ENCODE measurements at places on chromosomes 11 and 22.

DNA sequence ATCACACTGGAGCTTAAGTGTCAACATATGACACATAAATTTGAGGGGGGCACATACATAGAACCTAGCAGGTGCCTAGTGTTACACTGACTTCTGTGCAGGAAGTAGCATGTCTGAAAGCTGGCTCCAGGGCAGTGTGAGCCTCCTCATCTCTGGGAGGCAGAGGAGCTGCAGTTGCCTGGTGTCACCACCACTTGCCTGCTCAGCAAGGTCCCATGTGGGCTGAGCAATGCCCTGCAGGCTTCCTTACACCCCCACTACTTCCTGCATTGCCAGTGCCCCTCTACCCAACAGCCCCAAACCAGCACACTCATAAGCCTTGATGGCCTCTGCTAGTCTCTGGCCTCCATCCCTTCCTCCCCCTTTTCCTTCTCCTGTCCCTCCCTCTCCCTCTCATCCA, 165.8 kb downstream of the BUD13 start:
- peak; percentile 60 for DNase-seq

DNA sequence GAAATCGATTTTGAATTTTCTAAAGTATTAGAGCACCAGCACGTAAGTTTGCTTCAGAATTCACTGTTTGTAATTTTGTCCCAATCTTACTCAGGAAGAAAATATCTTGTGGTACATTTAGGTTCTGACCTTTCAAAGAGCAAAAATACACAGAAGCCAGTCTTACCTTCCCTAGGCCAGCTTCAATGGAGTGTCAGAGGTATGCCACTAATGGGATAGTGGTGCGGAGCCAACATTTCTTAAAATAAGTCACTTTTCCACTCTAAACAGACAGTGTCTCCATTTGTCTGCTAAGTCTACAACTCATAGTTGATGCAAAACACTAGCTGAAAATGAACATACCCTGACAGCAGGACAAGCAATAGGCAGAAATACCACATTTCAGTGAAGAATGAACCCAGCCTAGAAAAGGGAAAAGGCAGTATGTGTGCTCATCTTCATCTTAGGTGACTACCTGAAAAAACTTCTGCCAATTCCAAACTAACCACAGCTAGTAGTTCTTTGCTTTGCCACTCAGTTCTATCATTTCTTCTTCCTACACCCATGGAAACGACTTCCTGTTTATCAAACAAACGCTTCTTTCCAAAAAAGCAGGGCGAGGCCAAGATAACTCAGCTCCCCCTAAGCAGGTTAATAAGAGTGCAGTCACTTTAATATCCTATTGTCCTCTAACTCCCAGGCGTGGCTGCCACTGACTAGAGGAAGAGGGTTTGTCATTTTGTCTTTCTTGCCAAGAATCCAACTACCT, 94.0 kb upstream of the APOA1 start:
- DNase-seq, result no peak

- DNase-seq, result no peak
Measured at GRCh38 chr11:32462011-32462690, 26.8 kb upstream of the WT1 start.

- no peak for DNase-seq
Measured at GRCh38 chr11:102911758-102912481, 37.1 kb upstream of the MMP12 start.

DNA sequence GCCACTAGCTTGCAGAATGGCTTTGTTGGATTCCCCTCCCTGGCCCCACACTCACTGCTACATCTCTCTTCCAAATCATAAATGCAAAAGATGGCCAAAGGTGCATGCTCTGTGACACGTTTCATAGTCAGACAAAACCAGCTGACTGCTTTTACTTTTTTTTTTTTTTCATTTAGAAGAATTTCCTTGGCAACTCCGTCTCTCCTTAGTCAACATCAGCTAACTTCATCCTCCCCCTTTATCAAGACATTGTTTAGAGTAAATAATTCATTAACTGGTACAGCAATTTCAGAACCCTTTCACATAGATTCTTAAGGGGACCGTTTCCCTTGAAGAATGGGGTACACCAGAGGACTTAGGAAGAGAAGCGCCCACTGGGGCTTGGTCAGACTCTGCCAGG, 16.0 kb downstream of the KCNQ1OT1 start:
- no peak for DNase-seq

GRCh38 chr11:78446210-78446609, 28.6 kb upstream of the GAB2 start:
- DNase-seq, result no peak

- DNase-seq, result no peak
Measured at GRCh38 chr11:2208691-2209369, 37.2 kb upstream of the TH start.

- DNase-seq, result peak; percentile 27
Measured at GRCh38 chr11:121766991-121767390, 314.2 kb upstream of the SORL1-AS1 start.

DNA sequence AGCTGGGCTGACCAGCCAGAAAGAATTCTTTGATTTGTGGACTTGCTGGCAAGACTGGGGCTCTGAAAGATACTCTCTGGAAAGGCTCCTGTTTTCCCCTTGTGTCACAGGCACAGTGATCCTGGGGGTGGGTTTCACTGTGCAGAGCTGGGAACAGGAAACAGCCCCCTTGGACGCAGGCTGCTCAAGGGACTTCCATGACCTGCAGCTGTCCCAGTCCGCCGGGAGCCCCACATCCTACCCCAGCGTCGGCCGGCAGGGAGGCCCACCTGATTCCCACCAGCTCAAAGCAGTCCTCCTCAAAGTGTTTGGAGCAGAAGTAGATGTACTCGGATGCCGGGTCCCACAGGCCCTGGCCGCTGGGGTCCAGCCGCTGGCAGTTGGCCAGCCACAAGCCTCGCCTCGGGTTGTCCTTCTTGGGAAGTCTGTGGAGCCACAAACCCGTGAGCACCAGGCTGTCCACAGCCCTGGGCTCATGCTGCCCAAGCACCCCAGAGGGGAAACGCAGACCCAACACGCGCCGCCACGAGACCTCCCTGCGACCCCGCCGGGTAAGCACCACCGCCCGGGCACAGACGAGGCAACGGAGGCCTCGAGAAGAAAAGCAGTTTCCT, 824 bp downstream of the THAP7 start:
- DNase-seq, result peak; percentile 27

- no peak for DNase-seq
Measured at GRCh38 chr22:44042249-44043218, 18.4 kb downstream of the PARVB start.

- DNase-seq, result no peak
Measured at GRCh38 chr11:2217211-2218030, 45.8 kb upstream of the TH start.

- no peak for DNase-seq
Measured at GRCh38 chr11:120363436-120363835, 27.2 kb downstream of the ARHGEF12 start.

GRCh38 chr22:23243859-23244689, 63.8 kb downstream of the BCR start:
- no peak for DNase-seq

- DNase-seq, result no peak
Measured at GRCh38 chr22:39616051-39616450, 45.5 kb downstream of the CACNA1I start.

DNA sequence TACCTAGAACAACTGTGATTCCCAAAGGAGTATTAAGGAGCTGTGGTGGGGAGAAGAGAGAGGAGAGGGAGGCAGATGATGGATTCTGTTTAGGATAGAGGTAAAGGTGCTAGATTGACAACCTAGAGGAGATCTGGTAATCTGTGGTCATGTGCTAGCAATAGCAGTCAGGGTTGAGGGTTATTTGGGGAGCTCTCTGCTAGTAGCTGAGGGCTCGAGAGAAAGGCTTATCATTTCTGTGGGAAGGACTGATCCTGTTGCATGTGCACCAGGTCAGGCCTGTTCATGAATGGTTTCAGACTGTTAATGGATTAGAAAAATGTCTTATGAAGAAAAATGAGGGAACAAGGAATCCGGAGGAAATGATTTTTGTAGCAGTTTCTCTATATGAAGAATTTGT, 63.2 kb downstream of the MTMR3 start:
- peak; percentile 22 for DNase-seq

DNA sequence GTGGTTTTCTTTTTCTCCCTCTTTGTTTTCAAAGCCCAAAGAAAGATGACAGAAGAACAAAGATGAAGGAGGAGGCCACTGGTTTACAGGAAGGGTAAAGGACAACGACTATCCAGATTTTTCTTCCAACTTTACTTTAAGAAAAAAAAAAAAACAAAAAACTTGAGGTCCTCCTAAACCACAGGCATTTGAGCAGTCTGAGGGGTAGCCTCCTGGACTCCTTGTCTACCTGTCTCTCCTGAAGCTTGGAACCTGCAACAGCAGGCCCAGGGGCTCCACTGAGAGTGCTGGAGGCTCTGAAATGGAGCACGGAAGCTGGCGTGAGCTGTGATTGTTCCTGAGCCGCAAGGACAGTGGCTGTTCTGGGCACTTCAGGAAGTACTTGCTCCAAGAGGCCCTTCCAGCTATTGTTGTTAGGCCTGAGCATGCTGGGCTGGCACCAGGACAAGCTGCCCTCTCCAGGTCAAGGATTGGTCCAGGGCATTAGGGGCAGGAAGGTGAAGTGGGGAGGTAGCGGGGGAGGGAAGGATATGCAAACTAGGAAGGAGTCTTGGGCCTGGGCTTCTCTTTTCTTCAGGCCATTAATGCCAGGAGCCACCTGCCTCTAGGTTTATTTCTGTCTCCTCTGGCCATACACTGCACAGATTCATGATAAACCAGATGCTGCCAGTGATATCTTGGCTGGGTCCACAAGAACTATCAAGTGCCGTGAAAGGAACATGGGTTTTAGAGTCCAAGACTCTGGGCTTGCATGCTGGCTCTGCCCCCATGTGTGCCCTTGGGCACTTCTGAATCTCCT, 147.3 kb downstream of the CCDC34 start:
- peak; percentile 79 for DNase-seq

- DNase-seq, result no peak
Measured at GRCh38 chr11:100316952-100317351, 370.1 kb upstream of the ARHGAP42 start.

DNA sequence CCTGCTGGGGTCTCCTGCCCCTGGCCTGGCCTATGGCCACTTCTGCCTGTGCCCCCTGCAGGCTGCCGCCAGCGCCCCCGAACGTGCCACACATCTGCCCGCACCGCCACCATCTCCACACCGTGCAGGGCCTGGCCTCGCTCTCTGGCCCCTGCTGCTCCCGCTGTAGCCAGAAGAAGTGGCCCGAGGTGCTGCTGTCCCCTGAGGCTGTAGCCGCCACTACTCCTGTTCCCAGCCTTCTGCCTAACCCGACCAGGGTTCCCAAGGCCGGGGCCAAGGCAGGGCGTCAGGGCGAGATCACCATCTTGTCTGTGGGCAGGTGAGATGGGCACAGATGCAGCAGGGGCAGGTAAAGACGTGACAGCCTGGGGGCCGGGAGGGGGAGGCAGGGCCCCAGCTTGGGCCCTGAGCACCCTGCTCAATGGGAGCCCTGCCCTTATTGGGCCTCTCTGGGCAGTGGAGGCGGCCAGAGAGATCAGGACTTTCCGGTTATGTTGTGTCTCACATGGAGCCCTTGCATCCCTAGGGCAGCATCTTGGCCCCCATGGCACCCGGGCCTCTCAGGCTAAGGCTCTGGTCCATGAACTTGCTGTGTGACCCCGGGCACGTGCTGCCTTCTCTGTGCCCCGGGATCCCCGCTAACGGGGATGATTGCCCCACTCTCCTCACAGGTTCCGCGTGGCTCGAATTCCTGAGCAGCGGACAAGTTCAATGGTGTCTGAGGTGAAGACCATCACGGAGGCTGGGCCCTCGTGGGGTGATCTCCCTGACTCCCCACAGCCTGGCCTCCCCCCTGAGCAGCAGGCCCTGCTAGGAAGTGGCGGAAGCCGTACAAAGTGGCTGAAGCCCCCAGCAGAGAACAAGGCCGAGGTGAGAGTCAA, 18.5 kb downstream of the RELT start:
- DNase-seq, result no peak

DNA sequence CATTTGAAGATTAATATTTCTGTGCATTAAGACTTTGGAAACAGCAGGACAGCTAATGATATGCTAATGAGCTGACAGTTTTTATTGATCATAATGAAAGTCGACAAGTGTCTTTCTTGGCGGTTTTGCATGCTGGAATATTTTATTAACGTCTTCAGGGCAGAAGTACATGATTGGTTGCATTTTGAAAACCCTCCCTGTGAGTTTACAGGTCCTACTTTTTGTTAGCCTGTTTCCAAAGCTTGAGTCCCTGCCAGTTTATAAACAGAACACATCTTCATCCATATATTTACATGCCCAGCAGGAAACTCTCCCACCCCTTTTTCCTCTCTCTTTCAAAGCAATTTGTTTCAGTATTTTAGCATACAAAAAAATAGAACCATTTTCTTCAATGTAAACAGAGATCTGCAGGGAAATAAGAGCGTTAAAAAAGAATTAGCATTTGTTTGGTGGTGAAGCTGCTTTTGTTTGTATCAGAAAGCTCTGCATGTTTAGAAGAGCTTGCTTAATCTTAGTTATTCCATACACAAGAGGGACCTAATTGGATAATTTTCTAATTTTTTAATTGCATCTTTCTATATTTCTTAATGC, 243.6 kb downstream of the NELL1 start:
- DNase-seq, result no peak

DNA sequence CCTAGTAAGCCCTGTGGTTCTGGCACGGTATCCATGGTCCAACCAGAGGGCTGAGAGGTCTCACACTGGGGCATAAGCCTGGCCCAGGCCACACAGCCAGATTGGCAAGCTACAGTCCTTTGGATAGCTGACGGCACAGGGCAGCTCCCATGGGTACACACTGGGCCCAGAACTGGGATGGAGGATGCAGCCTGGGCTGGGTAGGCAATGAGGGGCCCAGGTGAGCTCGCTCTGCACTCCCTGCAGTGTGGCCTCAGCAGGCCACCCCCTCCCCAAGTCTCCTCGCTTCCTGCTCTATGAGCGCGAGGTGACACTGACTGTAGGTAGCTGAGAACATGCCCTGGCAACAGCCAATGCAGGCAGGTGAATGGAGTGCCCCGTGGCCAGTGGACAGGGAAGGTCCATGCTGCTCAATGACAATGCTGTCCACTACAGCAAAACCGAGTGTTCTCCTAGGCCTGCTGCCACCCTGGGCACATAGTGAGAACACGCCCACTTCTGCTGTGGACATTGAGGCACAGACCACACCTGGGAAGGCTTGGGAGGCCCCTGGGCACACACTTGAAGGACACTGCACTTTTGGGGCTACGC, 3.8 kb downstream of the ARVCF start:
- DNase-seq, result no peak

DNA sequence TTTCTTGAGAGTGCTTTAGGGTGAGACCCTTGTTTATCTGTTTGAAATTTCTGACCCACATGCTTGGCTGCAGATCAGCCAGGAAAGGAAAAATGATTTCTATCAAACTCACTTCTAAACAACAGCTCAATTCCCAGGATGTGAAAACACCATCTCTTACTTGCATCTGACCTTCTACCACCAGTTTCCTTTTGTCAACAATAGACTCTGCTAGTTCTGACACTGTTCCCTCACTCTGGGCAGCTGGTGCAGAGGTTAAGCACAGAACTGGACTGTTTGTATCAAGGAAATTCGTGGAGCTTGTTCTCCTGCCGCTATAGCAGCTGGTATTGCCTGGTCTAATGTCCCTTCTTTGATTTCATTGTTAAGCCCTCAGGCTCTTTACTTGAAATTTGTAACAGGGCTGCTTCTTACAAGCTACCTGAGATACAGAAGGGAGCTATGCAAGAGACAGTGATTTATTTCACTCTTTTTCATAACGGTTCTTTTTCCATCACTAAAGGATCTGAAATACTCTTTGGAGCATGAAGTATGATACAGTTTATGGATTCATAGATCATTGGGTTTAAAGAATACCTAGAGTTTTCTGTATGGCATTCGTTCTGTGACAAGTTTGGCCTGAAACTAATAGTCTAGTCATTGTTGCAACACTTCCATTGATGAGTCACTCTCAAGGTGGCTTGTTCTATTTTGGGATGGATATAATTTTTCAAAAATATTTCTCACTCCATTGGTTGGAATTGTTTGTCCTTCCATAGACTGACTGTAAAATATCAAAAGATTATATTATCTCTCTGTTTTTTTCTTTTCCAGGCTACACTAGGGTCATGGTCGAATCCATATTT, 178.2 kb upstream of the ZC3H12C start:
- DNase-seq, result no peak

All from NCI-H82 (cell line).